Transverse colon (tissue), 4 donors: ENCODE measurements at places on chromosomes 5 and 9.
A peak's percentile ranks its signal among the peaks of the same experiment; 100 is the strongest.

DNA sequence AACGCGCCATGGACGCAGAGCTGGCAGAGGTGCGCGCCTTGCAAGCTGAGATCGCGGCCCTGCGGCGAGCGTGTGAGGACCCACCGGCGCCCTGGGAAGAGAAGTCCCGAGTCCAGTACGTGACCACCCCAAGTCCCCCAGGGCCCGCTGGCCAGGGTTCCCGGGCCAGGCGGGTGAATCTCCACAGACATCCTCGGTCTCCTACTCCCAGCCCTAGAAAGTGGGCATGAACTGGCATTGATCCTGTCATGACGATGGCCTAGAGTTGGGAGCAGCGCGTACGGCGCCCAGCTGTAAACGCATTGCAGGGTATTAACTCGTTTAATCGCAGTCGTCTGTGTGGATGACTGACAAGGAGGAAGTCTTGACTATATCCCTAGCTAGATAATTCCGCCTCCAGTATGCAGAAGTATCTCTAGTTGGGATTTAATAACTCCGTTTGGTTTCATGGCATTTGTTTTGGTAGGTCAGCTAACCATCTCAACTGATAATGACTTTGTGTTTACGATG lies 293 bp downstream of the CENPP start:
- no peak for DNase-seq

DNA sequence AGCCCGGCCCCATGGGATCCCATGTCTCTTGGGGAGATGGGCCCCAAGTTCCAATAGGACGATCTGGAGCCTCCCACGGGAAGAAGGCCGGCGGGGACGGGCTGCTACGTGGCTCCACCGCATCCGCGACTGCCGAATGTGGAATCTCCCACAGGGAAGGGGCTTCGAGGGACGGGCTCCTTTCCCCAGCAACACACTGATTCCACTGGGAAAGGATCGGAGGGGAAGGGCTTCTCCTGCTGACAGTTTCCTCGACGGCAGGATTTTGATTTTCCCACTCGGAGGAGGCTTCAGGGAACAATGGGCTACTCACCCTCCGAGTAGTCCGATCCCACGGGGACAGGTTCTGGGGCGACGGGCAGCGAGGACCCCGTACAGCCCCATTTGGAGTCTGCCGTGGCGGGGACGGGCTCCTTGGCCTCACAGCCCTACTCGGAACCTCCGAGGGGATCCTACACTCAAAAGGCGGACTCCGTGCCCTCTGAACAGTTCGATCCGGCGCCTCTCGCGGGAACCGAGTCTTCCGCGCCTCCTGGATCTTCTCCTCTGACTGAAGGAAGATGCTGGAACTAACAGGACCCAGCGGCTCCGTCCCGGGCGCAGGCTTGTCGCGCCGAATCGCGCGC lies 1.3 kb downstream of the PROB1 start:
- DNase-seq: no peak

DNA sequence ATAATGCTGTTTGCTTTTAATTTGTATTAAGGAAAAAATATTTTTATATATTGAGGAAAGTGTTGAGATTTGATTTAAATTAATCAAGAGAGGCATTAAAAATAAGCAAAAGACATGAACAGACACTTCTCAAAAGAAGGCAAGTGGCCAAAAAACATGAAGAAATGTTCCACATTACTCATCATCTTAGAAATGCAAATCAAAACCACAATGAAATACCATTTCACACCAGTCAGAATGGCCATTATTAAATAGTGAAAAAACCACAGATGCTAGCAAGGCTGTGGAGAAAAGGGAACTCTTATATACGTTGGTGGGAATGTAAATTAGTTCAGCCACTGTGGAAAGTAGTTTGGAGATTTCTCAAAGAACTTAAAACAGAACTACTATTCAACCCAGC lies 45.9 kb downstream of the RANBP17 start:
- no peak for DNase-seq

- DNase-seq: peak; percentile 23
These were observed 536 bp upstream of the COMMD10 start for GRCh38 chr5:116084287-116084691.

- no peak for DNase-seq
These were observed 17.2 kb upstream of the QRFP start for GRCh38 chr9:130913599-130914416.

- DNase-seq: no peak
These were observed 233.6 kb downstream of the ACTL7B start for GRCh38 chr9:108621991-108622855.

- DNase-seq: peak; percentile 93
These were observed 821 bp downstream of the CTNNA1 start for GRCh38 chr5:138753794-138754698.

DNA sequence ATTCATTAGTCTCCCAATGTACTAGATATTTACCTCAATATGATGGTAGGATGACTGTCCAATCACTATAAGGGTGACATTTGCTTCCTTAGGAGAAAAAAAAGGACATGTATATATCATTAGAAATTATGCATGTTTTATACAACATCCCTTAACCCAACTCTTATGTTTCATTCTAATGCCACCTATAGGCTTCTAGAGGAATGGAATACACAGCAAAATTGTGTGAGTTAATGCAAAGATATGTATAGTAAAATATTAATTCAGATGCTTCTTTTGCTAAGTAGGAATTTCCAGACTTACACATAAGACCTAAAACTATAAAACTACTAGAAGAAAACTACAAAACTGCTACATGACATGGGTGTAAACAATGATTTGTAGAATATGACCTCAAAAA lies 3.5 kb downstream of the PRXL2C start:
- DNase-seq: no peak

- no peak for DNase-seq
These were observed 65.2 kb downstream of the CRB2 start for GRCh38 chr9:123421186-123421585.

GRCh38 chr5:167837127-167837526 lies 454.3 kb upstream of the WWC1 start:
- DNase-seq: no peak

DNA sequence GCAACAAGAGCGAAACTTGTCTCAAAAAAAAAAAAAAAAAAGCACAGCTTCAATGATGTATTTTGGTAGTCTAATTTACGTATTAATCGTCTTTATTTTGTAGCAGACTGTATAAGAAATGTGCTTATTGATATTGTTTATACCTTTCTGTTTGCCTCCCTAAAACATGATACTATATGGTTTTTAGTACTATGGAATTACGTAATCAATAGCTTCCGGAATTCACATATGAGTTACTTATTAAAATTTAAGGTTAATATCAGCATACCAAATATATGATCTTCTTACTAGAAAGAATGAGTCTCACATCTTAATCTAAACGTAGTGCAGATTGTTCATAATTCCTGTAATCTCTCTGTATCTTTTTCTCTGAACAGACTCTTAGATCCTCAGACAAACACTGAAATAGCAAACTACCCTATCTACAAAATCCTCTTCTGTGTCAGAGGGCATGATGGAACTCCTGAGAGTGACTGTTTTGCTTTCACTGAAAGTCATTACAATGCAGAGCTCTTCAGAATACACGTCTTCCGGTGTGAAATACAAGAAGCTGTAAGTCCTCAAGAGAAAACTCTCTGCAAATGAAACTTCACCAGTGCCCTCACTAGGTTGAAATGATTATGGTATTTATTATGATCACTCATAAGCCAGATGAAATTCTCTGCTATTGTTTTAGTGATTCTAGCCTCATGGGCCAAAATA lies 44.4 kb upstream of the GPR21 start:
- DNase-seq: no peak

GRCh38 chr5:162752612-162753011 lies 684.8 kb upstream of the CCNG1 start:
- no peak for DNase-seq

GRCh38 chr5:16437977-16438376 lies 27.6 kb downstream of the ZNF622 start:
- DNase-seq: no peak

- DNase-seq: no peak
These were observed 29.5 kb downstream of the ANKH start for GRCh38 chr5:14842117-14842516.

- DNase-seq: no peak
These were observed 89.1 kb upstream of the MINAR2 start for GRCh38 chr5:129658801-129659200.

GRCh38 chr9:87059772-87060171 lies 112.5 kb upstream of the GAS1 start:
- DNase-seq: no peak

GRCh38 chr5:45508135-45508534 lies 188.0 kb downstream of the HCN1 start:
- no peak for DNase-seq

DNA sequence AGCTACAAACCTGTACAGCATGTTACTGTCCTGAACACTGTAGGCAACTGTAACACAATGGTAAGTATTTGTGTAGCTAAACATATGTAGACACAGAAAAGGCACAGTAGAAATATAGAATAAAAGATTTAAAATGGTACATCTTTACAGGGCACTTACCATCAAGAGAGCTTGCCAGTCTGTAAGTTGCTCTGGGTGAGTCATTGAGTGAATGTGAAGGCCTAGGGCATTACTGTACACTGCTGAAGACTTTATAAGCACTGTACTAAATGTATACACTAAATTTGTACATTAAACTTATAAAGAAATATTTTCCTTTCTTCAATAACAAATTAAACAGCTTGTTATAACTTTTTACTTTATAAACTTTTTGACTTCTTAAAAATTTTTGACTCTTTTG lies 20.5 kb downstream of the ADRB2 start:
- DNase-seq: no peak

GRCh38 chr5:128163991-128164390 lies 80.4 kb downstream of the SLC12A2 start:
- no peak for DNase-seq

GRCh38 chr5:133189881-133190280 lies 138.1 kb downstream of the HSPA4 start:
- DNase-seq: no peak

DNA sequence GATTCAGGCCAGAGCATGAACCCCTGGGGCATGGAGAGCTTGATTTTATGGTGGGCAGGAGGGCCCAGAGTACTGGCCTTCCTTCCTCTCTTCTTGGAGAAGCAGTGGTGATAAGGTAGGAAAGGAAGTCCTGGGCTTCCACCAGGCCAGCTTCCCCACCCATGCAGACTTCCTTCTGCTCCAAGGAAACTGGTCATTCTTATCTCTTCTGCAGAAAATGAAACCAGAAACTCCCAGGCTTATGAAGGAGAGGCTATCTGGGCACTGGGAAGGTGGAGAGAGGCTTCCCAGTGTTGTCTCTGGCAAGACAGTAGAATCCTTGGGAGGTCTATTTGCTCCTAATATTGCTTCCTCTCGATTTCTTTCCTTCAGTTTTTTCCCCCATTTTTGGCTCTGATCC lies 110.5 kb upstream of the EQTN start:
- DNase-seq: no peak

DNA sequence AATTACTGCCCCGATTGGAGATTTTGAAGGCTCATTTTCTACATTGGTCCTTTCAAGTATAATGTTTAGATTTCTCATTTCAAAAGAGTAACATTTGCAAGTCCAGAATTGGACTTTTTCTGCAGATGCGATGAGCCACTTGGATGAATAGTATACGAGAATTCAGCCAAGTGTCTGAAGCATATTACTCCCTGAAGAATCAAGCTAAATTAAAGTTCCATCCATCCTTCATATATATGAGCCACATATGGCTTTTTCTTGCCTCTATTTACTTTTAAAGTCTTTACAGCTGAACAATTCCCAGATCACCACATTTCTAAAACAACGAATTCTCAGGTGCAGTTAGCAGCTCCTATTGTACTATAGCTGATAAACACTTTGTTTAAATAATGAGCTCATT lies 288.7 kb downstream of the CEMIP2 start:
- no peak for DNase-seq

- no peak for DNase-seq
These were observed 158.5 kb upstream of the CLINT1 start for GRCh38 chr5:158017469-158017868.

DNA sequence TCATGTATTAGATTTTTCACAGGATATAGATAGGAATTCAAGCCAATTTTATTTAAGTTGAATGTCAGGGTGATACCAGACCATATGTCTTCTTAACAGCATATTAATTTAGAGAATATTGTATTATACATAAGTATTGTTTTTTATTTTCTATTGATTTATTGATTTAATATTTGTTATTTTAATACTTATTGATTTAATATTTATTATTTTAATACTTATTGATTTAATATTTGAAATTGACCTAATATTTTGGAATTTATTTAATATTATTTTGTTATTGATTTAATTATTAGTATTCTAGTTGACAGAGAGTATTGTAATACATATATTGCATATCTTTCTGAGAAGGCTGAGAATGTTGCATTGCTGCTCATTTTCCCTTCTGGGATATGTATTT lies 1411.8 kb upstream of the ACO1 start:
- DNase-seq: no peak

- no peak for DNase-seq
These were observed 46.6 kb downstream of the SECISBP2 start for GRCh38 chr9:89364666-89365531.

GRCh38 chr9:112503170-112503569 lies 16.5 kb downstream of the KIAA1958 start:
- no peak for DNase-seq

GRCh38 chr5:32394981-32395380 lies 49.6 kb downstream of the ZFR start:
- no peak for DNase-seq
